ENCODE measurements at places on chromosomes 1 and 21.

DNA sequence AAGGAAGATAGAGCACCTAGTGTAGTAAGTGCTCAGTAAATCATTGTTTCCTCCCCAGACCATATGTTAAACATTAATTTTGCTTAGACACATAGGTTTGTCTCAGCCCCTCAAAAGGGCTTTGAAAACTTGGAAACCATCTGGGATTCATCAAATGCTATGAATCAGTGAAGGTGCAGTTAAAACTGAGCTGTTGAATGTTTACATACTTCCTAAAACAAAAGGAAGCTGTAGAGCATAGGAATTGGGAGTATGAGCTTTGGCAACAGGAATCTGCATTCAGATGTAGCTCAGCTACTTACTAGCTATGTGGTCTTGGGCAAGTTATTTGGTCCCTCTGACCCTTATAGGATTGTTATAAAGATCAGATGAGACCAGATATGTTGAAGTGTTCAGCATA lies 18.7 kb upstream of the PODN start:
- no peak for DNase-seq

DNA sequence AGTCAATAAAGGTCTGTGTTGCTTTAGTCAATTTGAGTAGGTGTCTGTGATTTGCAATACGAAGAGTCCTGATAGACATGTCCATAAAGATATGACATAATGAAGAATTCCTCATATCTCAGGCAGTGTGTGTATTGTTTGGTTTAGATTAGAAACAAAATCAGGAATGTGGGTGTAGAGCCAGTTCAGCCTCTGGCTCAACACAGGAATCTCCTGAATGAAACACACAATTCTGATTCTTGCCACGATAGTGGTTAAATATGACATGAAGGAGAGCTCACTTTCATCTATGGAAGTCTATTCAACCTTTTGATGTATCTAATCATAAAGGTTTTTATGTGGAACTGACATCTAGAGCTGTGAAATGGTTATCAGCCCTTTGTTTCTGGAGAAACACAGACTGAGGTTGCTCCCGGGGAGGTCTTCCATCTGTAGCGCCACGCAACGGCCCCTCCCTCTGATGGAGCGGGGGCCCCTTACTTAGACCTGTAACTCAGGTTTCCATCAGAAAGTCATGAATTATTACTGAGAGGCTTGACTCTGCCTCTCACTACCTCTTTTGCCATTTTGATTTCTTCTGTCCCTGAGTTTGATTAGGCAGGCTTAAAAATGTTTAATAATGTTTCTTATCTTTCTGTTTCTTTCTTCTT lies 19.5 kb downstream of the TSPAN2 start:
- no peak for DNase-seq

DNA sequence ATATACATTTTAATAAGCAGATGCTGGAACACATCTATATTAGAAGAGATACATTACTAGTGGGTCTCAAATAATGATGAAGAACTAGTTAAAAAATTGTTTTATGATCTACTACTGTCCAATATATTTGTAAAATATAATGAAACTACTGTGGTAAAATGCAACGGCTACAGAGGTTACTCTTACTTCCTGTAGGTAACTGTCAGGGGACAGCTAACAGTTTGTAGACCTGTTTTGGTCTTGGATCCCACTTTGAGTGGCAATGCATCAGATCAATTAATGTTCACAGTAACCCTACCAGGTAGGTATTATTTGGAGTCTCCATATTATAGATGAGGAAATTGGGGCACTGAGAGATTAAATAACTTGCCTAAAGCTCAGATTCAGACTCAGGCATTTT lies 26.7 kb upstream of the MYSM1 start:
- DNase-seq = no peak

GRCh38 chr1:34591751-34592629 lies 162.9 kb upstream of the GJB5 start:
- DNase-seq = no peak
